ENCODE measurements at places on chromosomes 3 and 15.

- no peak for DNase-seq
These were observed 8.0 kb downstream of the AMIGO3 start for GRCh38 chr3:49711489-49711888.

DNA sequence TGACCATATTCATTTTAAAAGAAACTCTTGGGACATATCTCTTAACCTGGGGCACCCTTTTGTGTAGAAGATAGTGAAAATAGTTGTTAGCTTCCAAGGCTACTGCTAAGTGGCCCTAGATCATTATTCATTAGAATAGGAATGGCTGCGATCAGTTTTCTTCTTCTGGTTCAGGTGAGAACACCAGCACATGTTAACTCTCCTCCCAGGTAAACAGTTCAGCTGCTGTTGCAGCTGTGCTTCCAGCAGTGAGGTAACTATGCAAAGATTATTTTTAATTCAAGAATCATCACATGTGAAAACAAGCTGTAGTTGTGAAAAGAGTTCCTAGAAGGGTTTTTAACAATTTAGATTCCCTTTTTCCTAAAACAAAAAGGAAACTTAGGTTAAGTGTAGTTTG lies 43.3 kb downstream of the ZPLD1 start:
- DNase-seq = no peak

GRCh38 chr3:156899951-156900350 lies 73.8 kb downstream of the LEKR1 start:
- no peak for DNase-seq

DNA sequence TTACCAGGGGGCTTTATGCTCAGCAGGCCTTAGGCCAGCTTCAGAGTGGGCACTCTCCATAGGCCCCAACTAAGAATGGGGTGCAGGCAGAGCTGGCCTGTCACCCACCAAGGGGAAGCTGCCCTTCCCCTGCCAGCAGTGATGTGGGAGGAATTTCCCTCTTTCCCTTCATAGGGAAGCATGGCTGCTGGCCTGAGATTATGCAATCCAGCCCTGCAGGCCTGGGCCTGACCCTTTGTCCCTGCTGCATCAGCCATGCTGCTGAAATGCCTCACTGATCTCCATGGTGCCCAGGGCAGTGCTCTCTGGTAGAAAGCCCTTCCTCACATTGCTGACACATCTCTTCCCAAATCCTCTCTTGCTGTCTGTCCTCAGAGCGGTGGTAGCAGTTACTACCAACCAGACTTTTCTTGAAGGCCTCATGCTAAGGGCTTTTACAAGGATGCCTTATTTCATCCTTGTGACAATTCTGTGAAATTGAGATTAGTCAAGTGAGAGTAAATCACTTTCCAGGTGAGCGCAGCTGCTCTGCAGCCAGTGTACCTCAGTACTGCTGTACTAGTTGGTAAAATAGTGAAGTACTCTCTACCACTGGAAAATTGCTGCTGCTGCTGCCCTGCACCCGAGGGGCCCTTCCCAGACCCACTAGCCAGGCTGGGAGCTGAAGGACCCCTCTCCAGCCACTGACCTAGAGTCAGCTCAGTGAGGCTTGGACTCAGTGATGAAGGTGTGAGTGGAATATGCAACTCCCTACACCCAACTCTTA lies 33.8 kb downstream of the MRAS start:
- no peak for DNase-seq

DNA sequence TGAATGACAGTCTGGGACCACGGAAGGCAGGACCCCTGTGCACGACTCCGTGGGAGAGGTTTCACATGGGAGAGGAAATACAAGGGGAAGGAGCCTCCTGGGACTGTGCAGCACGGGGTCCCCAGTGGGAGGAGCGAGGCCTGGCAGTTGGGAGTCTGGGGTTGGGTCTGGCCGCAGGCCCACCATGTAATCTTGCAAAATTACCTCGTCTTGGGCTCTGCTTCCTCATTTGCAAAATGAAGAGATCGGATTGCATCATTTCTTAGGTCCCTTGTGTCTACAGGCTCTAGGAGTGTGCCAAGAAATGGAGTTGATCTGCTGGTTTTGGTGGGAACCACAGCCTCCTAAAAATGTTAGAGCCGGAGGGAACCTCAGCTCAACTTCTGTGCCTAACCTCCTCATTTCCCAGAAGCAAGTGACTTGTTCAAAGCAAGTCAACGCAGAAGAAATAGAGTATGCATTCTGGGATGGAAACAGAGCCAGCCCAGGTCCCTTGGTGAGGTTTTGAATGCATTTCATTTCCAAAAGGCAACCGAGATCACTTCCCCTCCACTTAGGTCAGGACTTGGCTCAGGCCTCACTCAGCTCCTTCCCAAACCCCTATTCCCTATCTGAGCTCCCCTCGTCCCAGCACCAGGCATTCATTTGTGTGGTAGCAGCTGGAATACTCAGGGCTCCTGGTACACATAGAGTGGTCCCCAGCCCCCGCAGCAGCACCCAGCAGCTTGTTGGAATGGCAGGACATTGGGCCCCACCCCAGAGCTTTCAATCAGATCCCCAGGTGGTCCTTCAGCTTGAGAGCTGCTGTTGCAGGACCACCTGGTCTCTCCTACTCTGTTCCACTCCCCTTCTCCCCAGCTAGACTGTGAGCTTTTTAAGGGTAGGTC lies 267.7 kb downstream of the XXYLT1 start:
- no peak for DNase-seq

DNA sequence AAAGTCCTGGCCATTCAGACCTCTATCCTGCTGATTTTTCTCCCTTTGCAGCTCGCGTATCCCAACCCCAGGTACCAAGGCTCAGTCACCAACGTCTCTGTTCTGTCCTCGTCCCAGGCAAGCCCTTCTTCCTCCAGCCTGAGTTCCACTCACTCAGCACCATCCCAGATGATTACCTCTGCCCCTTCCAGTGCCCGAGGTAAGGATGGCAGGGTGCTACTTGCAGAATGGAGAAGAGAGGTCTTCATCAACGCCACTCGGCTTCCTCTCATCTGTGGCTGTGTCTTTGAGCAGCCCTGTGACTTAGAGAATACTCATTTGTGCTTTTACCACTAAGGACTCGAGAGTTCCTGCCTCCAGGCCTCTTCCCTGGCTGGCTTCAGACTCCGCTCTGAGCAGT lies 22.6 kb upstream of the MANF start:
- DNase-seq = no peak

DNA sequence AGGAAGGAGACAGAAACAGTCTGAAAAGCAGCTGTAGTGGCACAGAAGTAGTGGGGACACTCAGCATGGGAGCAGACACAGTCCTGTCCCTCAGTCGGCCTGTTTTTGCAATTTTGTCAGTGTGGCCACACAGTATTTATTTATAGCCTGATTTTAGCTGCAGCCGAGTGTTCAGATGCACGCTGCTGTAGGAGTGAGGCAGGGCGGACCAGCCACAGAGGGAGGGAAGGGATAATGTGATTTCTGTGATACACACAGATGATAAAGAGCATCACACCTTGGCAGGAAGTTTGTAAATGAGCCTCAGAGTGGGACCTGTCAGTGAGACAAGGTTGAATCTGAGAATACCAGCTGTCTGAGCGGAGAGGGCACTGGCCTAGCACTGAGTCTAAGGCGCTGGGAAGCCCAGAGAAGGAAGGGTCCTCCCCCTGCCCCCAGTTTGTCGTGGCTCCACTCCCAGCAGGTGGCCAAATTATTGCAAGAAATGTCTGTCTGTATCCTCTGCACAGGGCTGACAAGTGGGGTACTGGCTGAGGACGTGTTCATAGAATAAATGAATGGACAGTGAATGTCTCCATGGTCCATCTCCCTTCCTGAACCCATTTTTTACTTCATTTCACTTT lies 3.8 kb downstream of the PSTPIP1 start:
- DNase-seq = no peak

DNA sequence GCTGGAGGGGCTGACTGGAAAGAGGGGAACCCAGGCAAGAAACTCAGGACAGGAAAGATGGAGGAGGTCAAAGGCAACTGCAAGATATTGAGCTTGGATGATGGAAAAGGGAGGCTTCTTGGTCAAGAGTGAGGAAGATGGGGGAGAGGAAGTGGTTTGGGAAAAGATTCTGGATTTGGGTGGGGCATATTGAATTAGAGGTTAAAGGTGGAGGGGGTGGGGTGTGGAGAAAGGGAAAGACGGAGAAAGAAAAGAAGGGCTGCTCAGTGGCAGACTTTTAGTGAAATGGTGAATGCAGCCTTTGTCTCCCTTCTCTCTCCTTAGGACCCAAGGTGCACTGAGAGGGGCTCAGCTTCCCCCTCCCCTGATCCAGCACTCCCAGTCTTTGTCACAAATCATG lies 655 bp upstream of the FAM3D start:
- DNase-seq = no peak

DNA sequence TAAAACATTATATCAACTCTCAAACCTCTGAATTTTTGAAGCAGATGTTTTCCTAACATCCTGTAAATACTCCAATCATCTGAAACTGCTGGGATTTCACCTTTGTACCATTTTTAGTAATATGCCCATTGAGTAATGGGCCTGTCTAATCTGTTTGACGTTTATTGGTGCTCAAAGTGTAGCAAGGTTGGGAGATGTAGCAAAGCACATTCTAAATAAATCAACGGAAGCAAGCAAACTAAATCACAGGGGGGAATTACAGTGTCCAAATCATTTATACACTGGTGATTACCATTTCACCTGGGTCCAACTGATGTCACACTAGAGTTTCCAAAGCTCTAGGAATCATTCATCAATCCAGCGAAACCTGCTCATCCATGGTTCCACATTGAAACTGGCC lies 518.7 kb upstream of the TBL1XR1 start:
- DNase-seq = no peak

DNA sequence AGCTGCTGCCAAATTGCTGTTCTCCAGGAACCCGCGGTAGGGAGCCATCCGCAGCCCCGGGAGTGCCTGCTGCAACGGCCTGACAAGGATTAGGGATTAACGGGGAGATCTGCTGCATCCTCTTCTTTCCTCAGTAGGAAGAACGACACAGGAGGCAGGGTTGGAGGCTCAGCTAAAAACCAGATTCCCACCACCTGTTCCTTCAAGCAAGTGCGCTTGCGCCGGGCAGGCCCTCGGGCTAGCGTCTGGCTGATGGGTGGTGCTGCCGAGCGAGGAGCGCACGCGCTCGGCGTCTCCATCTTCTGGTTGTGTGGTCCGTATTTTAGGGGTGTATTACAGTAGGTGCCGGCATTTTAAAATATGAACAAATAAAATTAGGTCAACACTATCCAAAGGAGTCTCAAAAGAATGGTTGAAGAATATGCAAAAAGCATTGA lies 25.4 kb upstream of the SLC25A26 start:
- peak; percentile 69 for DNase-seq

DNA sequence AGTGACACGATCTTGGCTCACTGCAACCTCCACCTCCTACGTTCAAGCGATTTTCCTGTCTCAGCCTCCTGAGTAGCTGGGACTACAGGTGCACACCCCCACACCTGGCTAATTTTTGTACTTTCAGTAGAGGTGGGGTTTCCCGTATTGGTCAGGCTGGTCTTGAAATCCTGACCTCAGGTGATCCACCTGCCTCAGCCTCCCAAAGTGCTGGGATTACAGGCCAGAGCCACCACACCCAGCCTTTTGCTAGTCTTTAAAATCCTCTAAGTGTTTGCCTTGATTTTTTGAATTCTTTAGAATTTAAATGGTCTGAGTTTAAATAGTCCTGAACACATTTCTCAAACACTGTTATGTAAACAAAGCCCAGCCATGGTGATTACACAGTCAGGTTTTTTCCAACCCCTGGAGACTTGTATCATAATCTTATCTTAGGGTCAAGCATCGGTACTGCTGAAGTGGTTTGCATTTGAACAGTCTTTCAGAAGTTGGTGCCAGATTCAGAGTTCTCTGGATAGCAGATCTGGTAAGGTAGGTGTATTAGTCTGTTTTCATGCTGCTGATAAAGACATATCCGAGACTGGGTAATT lies 28.2 kb upstream of the PIAS1 start:
- DNase-seq = no peak

GRCh38 chr15:98525661-98526001 lies 122.7 kb upstream of the IGF1R start:
- DNase-seq = no peak

DNA sequence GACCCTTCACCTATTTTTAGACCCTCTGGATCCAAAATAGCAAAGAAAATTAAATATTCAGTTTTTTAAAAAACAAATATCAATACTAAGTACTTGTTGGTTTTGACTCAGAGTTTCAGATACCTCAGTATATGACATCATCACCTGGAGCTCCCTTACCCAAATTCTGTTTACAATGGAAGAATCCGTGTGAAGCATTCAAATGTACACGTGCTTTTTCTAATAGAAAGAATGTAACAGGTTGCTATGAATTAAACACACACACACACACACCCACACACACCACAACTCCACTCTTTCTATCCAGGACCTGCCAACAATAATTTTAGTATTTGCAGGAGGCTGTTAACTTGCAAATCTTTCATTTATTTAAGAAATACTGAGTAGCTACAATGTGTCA lies 221.8 kb downstream of the THRB start:
- no peak for DNase-seq

DNA sequence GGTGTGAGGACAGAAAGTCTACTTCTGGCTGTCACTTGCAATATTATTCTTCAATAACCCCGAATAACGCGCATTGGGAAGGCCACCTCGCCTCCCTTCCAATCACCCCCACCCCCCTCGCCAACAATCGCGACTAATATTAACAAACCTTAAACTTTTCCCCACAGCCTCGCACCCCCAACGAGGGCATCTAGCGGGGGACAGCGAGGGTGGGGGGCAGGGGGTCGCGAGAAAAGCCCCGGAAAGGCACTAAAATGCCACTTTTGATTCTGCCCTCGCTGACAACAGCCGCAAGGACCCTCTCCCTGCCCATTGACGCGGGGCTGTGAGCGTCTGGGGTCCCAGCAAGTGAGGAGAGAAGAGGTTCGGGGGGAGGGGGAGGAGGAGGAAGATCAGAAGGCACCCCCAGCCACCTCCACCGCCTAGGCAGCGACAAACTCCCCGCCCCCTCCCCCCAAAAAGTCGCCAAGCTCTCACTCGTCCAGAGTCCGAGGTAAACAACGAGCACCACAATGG lies 868 bp downstream of the SATB1 start:
- peak; percentile 10 for DNase-seq

DNA sequence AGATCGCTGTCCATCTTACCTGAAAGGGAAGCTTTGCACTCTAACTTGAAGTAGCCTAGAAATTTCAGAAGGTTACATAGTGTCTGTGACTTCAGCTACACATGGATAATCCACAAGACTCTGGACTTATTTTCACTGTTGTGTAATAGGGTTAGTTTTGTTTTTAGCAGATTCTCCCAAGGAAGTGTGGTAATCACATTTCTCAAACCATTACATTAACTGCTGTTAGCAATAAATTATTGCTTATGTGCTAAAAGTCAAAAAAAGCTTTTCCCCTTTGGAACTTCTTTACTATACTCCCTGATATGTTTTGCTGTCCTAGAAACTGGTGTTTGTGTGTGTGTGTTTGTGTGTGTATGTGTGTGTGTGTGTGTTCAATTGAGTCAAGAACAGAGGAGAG lies 351.8 kb upstream of the TPRG1 start:
- no peak for DNase-seq

- DNase-seq = peak; percentile 79
These were observed 204.0 kb upstream of the NANOGP8 start for GRCh38 chr15:35289024-35289617.

GRCh38 chr3:112403103-112403502 lies 70.1 kb downstream of the CD200 start:
- DNase-seq = no peak
